ENCODE measurements at places on chromosomes 2 and 18.

- no peak for DNase-seq
Observed at GRCh38 chr2:144515099-144515695, 4.7 kb downstream of the ZEB2 start.

DNA sequence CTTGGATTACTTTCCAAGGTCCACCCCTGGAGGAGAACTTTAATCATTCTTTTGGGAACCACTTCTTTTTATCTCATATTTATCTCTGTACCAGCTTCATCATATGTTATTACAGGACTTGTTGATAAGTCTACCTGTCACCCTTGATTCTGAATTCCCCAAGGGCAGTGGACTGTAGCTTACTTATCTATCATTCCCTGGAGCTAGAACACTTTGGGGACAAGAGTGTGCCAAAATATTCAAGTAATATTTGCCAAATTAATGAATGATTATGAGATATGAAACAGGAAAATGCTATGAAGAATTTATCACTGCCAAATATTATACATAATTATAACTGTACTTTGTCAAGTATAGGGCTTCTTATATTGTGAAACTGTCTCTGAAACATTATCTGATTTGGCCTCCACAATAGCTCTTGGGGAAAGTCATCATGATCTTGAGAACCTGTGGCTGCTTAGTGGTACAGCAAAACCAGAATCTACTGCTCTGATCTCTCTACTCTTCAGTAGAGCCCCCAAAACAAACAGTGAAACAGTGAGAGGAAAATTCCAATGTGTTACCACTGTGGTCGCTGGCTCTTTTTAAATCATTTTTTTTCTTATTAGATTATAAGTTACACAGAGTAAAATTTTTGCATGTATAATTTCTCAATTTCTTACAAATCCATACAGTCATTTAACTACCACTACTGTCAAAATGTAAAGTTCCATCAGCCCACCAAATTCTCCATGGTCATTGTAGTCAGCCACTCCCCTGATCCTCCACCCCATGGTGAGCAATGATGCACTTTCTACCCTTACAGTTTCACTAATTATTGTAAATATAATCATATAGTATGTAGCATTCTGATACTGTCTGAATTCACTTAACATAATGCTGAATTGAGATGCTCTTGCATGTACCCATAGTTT, 197.5 kb downstream of the PIEZO2 start:
- DNase-seq, result no peak

DNA sequence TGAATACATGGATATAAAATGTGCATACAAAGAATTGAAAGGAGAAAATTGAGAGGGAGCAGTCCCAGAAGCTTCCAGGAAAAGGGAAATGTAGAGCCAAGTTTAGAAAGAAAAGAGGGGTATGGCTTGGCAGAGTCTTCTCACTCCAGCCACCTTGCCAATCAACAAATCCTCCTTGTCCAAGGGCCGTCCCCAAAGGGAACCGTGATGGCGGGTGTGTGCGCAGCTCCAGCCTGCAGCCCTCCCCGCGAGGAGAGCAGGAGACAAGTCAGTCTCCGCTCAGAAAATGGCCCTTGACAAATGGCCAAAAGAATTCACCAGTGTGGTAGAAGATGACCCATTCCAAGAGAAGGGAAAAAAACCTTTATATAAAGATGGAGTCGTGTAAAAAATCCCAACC, 448.3 kb upstream of the POU3F3 start:
- no peak for DNase-seq

DNA sequence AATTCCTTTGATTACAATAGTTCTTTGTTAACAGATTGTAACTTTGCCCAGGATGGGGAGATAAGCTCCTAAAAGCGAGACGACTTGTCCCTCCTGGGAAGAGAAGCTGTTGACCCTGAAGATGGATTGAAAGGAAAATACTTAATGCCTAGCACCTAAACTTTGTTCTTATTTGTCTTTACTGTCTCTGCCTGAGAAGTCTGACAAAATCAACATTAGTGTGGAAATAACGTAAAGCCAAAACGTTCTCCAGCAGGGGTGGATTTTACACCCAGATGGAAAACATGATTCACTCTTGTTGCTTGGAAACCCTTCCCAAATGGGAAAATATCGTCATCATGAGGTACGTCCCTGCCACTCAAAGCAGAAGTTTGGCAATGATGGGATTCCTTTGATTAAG, 450.1 kb downstream of the SLC4A3 start:
- no peak for DNase-seq

GRCh38 chr2:204019572-204020501, 83.3 kb downstream of the ICOS start:
- no peak for DNase-seq

DNA sequence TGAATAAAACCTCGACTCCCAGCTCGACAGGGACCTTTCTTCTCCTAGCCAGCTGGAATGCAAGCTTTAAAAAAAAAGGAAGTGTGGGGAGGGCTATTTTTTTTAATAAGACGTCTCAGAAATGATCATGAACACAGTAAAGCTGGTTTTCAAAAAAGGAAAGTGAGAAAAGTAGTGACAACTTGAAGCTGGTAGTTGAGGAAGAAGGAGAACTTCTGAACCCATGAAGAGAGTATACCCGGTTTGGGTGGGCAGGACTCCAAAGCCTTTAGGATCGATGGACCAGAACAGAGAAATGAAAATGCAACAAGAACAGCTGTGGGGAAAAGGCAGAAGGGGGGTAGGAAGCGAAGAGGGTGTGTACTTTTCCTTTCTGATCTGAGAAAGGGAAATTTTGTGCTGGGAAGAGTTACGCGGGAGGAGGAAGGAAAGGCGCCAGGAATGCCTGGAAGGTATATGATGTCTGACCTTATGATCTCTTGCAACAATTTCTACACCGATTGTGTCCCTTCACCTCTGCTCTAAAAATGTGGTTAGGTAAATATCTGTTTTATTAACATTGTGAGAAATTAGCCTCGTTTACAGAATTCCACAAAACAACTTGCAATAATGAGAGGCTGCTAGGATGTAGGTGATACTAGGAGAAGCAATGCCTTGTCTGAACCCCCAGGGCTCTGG, 22.6 kb upstream of the CYP1B1 start:
- DNase-seq, result no peak

DNA sequence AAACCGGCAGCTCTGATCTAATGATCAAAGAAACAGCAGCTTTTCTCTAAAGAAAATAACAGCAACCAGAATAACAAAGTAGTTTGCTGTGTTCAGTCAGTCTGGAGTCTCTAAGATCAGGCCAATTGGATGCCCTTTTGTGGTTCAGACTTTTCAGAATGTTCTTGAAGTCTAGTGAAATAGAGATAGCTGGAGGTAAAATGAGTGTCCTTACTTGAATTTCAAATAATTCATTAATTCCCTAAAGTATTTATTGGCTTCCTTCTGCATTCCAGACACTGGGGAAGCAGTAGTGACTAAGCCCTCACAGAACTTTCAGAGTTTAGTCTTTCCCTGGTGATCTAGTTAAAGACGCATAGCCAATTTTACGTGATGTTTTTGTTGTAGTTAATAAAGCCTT, 58.7 kb downstream of the C18orf54 start:
- DNase-seq, result no peak

DNA sequence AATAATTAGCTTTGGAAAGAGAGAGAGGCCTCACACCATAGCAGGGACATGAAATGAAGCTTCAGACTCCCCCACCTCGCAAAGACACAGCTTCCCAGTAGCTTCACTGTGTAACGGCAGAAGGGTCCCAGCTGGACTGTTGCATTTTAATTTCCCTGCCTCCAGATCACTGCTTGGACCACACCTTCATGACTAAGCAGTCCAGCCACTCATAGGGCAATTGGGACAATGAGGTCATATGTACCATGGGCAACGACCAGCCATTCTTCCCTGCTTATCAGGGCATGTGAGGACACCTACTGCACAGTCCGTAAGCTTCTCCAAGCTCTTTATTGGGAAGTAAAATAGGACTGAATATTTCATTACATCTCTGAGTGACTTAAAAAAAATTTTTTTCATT, 183.0 kb downstream of the MREG start:
- no peak for DNase-seq

DNA sequence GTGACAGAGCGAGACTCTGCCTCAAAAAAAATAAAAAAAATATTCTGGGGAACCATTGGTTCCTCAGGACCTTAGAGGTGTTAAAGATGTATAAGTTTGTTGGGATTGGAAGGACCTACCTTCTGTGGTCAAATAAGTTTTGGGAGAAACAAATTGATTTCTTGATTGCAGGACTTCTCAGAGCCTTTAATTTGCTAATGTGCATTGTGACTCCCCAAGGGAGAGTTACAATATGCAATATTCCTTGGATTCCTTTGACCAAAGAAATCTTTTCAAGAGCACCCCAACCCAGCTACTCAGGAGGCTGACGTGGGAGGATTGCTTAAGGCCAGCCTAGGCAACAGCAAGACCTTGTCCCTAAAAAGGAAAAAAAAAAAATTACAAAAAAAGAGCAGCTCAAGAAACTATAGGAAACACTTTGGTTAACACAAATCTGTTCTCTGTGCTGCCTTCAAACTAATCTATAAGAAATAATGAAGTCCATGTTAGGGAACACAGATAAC, 6.5 kb downstream of the NAGK start:
- DNase-seq, result no peak

GRCh38 chr18:68985172-68985820, 187.4 kb downstream of the CCDC102B start:
- DNase-seq, result no peak

GRCh38 chr2:239287461-239287860, 113.4 kb downstream of the HDAC4 start:
- no peak for DNase-seq

GRCh38 chr2:26246818-26247217, 2.1 kb downstream of the HADHB start:
- no peak for DNase-seq

GRCh38 chr2:54657664-54658083, 65.8 kb upstream of the EML6 start:
- DNase-seq, result peak; percentile 61

- DNase-seq, result no peak
Observed at GRCh38 chr2:38661306-38661705, 4.6 kb upstream of the GALM start.

- DNase-seq, result no peak
Observed at GRCh38 chr2:128768041-128768440, 449.4 kb upstream of the HS6ST1 start.

DNA sequence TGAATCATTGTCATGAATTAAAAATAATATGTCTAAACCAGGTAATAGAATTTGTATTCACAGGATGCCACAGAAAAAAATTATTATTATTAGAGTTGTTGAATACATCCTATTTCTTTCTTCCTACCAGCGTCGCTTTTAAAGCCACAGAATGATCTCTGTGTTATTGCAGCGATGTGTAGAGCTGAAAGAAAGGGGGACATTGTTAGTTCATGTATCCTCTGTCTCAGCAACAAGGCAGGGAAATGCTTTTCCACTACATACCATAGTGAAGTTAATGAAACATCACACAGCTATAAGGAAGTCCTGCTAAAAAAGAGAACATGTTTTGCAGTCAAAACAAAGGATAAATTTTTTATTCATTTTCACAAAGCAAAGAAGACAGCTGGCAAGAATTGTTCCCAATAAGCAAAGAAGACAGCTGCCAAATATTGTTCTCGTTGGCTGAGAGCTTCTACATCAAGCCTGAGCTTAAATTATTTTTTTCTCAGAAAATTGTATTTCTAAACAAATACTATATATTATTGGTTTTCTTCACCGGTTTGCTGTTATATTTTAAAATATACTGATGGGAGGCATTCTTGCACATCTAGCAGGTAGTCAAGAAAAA, 1234.4 kb downstream of the SUCLG1 start:
- DNase-seq, result no peak

- no peak for DNase-seq
Observed at GRCh38 chr2:156322051-156322685, 10.4 kb downstream of the NR4A2 start.

DNA sequence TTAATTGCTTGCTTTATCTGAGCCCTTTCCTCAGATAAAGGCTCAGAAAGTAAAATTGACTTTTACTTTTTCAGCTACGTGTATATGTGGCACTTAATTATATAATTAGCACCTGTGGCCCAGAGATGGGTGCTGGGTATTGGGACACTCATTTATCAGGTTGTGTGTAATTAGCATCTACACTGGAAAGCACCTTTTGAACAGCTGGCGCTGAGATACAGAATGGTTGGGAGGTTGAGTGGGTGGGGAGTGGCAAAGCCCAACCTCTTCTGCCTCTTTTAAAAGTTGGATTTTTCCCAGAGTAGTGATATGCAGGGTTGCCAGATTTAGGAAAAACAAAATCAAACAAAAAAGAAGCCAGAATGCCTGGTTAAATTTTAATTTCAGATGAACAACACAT, 23.9 kb downstream of the SPTBN1 start:
- no peak for DNase-seq

DNA sequence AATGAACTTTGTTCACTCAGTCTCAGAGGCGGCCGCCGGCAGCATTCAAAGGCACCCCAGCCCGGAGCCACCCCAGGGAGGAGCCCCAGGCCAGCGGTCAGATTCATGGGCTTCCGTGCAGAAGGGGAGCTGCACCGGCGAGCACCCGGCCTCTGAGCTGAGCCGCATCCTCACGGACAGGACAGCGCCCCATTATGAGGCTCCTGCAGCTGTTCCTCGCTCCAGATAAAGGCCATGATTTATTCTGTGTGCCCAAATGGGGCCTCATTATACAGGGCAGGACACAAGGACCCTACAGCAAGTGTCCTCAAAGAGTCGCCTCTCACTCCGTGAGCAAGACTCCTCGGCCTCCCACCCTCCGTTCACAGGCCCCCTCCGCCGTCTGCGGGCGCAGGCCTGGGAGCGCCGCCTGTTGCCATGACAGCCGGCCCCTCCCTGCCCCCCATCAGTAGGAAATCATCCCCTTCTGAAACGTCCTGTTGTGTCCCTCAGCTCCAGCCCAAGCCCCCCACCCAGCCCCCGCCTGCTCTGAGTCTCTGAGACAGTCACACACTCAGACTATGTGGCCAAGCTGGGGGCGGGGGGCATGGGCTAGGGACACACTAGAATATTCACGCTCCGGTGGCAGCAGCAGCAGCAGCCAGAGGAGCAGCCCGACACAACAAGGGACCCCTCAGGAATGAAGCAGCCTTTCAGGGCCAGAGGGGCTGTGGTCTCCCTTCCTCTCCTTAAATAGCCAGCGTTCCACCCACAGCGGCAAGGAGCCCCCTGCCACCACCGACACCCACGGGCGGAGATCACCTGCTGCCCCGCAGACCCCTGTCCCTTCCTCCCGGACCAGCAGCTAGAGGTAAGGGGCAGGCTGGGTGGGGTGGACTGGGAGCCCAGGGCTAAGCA, at the start of gene GPR17:
Gene GPR17, plus strand, starts transcription at position 759 of the 897 bp plus-strand sequence. CDS start 4,583 bp downstream, outside the sequence.
- DNase-seq, result no peak

DNA sequence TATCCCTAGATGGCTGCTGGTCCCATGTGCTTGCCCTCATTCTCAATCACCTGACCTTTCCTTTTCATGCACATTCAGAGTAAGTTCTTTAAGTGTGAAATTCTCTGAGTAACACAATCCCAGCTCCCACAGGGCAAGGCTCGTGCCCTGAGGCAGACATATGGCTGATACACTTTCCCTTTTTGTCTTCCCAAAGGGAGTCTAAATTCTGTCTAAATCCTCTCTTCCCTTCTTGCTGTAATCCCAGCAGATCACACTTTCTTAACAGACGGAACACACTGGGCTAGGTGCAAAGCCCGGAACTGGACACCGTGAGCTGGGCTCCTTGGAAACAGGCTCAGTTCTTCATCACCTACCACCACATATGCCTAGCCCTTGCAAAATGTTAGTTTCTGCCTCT, 147.6 kb downstream of the GALNT14 start:
- DNase-seq, result no peak

Measured in endothelial cell (in vitro differentiated cells).